ENCODE measurements at places on chromosomes 13 and 19. TPM values are rescaled to one million over a fixed set of nuclear protein-coding genes. Genes with fewer than 3 reads are reported as not detected.

Gene SYNE4
- total RNA-seq: 1.6 TPM

Gene PSG3
- total RNA-seq: not detected

Gene MICU2
- total RNA-seq: 51.0 TPM

Gene ZSWIM9
- 3.7 TPM for total RNA-seq

Gene OR7A5
- total RNA-seq: not detected

Gene CARD8
- 30.7 TPM for total RNA-seq

Gene P2RY11
- total RNA-seq: 6.5 TPM

Gene CD70
- not detected for total RNA-seq

Gene TRPC4
- 16.8 TPM for total RNA-seq

Gene RAB3A
- total RNA-seq: 72.0 TPM

Gene PLEKHG2
- total RNA-seq: 19.8 TPM

Gene CGB1
- not detected for total RNA-seq

Gene DEDD2
- 22.6 TPM for total RNA-seq

Gene TMEM38A
- total RNA-seq: 18.0 TPM

Gene PSG2
- total RNA-seq: not detected

Gene ZNF93
- total RNA-seq: 18.2 TPM

Gene CYP4F11
- total RNA-seq: 0.23 TPM

Gene ZNF626
- 36.4 TPM for total RNA-seq

Gene IGFL2
- total RNA-seq: 0.92 TPM

Gene ADGRE2
- under 0.01 TPM for total RNA-seq

Gene FOXA3
- not detected for total RNA-seq

Gene CLDN10
- total RNA-seq: 17.1 TPM

Gene KLK12
- total RNA-seq: not detected

Gene DGKH
- total RNA-seq: 19.1 TPM

Gene ZNF793
- total RNA-seq: 44.5 TPM

Gene ONECUT3
- total RNA-seq: 0.23 TPM

Gene C1QTNF9
- 0.23 TPM for total RNA-seq

Gene DLL3
- 17.5 TPM for total RNA-seq

Gene NKG7
- total RNA-seq: 0.46 TPM

Gene TMC4
- 0.46 TPM for total RNA-seq

Gene ICAM5
- 2.5 TPM for total RNA-seq

Gene COMP
- total RNA-seq: not detected

Gene FCER2
- total RNA-seq: 0.46 TPM

Gene LAIR2
- total RNA-seq: not detected

Gene SHISA7
- 4.6 TPM for total RNA-seq

Gene FAM124A
- 6.5 TPM for total RNA-seq

Gene SIGLEC12
- total RNA-seq: not detected

Gene POSTN
- total RNA-seq: 4.8 TPM

Gene CLASRP
- 11.3 TPM for total RNA-seq

Gene DHDH
- 2.3 TPM for total RNA-seq

Gene PSG1
- total RNA-seq: not detected

Gene IRS2
- 14.3 TPM for total RNA-seq

Gene PCP2
- total RNA-seq: not detected

Gene AMER2
- total RNA-seq: 99.9 TPM

Gene ZNF560
- 0.46 TPM for total RNA-seq

Gene KLK6
- total RNA-seq: not detected

Gene NXNL1
- not detected for total RNA-seq

Gene RUBCNL
- total RNA-seq: 5.8 TPM

Gene ZNF571
- total RNA-seq: 12.9 TPM

All from diencephalon (tissue), 1 donor.